Ascending aorta (tissue), 2 donors: ENCODE measurements at places on chromosomes 5 and 9.

DNA sequence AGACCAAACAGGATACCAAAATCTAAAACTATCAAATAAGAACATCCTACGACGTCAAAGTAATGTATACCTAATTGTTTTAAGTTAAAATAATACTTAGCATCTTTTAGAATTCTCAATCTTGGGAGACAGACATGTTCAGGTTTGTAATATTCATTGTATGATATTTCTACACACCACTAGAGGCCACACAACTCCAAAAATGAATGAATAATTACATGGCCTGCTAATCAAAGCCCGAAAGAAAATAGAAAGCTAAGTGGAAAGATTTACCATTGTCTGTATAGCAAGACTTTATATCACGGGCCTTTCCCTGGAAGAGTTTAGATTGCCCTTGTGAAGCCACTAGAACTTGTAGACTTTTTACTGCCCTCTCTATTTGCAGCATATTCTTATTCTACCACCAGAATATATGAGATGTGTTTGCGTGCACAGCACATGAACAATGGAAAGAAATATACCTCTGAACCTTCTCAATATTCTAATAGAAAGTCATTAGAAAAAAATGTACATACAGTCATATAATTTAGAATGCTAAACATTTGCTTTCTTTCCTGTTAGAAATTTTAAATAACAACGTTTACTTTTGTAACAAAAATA is 380.1 kb upstream of the NUDT12 start:
- no peak for DNase-seq

DNA sequence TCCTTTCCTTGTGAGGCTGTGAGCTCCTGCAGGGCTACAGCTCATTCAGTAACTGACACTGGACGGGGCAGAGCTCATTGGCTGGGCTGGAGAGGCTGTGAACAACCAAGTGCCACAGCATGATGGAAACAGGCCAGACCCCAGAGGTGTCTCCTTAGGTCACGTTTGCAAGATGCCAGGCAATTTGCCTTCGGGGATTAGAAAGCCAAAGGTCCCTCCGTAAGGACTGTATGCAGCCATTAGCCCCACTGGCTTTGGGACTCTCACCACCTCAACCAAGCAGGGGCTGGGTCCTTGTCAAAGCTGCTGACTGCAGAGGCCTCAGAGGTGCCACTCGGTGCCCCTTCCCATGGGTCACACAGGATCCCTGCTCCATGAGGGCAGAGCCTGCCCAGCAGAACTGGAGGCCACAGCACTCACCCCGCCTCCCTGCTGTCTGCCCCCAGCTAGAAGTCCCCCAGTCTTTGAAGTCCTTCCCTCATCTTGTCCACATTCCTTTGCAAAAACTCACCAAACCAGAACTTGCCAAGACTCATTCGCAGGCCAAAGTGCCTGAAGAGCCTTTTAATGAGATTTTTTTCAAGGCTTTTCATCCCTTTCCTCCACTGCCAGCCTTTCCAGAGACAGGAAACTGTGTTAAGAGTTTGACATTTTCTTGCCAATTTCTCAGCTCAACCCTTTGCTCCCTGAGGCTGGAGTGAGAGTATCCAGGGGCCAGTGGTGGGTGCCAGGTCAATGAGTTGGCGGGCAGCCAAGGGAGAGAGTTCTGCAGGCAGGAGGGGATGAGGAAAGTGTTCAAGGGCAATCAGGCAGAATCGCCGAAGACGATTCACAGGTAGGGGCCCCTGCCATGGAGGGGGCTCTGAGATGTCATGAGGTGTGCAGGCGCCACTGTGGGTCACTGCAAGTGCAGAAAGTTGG is 39.7 kb upstream of the SLC25A51 start:
- no peak for DNase-seq

DNA sequence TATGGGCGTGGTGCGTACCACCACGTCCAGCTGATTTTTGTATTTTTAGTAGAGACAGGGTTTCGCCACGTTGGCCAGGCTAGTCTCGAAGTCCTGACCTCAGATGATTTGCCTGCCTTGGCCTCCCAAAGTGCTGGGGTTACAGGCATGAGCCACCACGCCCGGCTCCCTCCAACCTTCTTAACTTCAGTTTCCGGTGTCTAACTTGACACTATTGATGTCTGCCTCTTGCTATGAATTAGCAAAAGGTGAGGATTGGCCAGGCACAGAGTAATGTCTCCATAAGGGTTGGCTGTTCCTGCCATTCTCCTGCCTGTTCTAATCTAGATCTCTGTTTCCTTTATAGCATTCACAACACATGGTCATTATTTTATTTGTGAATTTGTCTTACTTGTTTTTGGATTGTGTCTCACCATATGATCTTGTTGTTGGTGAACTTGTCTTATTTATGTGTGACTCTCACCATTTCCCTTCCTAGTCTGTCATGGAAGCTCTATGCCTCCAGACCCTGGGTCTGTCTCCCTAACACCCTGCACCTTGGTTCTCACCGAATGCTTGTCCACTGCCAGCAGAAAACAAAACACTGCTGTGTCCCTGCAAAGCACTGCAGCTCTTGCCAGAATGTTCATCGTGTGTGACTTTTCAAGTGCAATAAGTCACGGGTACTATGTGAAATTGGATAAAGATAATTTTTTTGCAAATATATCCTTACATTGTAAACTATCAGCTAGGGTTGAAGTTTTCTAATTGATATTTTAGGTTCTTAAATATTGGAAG is 26.0 kb downstream of the BASP1 start:
- DNase-seq, result no peak

DNA sequence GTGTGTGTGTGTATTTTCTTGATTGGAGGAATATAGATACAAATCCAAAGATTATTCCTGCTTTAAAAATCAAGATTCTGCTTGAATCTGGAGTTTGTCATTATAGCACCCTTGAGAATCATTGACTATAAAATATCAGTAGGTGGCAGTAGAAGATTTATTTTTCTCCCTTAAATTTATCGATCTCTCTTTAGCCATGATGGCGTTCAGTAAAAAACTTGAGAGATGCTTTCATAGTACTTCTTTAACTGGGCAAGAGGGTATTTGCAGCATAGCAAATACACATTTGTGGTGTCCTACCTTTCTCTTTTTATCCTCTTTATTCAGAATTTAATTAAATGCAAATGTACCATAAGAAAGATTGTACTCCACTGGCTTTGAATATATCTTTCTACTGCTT is 307.7 kb downstream of the ADGRV1 start:
- no peak for DNase-seq

- DNase-seq, result no peak
Measured at GRCh38 chr9:80964914-80965313, 724.4 kb downstream of the TLE1 start.

- DNase-seq, result no peak
Measured at GRCh38 chr5:15752663-15753285, 252.8 kb downstream of the FBXL7 start.

DNA sequence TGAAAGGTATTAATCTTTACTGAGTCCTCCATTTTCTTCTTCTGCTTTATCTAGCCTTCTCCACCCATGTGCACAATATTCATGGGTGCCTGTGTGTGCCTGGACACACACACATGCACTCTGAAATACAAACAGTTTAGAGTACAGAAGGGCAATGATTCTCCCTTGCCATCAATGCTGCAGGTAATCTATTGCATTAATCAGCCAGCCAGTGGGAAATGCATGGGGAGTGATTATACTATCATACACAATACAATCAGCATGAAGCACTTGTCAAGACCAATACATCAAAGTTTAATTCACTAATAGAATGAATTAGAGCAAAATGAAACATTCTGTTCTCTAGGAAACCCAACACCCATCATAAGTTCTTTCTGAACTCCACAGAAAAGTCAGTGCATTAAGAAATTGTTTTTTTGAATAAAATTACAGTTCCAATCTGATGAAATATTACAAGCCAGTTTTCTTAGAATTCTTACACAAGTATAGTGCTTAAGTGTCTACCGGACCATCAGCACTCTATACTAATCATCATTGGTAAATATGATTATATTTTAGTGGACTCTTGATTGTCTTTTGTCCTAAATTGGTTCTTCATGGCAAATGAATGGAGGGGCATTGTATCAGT is 172.2 kb downstream of the ZSWIM6 start:
- DNase-seq, result no peak

DNA sequence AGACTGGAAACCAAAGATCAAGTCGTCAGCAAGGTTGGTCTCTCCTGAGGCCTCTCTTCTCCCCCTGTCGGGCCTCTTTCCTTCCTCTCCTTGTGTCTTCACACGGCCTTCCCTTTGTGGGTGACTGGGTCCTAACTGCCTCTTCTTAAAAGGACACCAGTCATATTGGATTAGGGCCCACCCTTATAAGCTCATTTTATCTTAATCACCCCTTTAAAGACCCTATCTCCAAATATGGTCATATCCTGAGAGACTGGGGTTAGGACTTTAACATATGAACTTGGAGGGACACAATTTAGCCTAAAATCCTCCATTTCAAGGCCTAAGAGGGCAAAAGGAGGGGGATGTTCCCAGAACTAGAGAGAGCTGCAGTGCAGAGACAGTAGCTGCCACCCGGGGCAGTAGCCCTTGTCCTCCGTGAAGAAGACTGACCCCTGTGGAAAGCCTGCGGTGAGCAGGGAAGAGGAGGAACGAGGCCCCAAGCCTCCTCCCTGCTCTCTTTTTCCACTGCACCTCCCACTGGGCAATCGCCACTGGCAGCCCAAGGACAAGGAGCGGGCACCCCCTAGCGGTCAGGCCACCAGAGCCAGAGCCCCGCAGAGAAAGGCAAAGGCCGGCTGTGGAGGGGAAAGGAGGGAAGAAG is 34.9 kb downstream of the CFAP90 start:
- DNase-seq, result peak; percentile 90

- no peak for DNase-seq
Measured at GRCh38 chr9:108743416-108743815, 112.4 kb downstream of the ACTL7B start.

GRCh38 chr9:4700091-4700490 is 20.7 kb downstream of the CDC37L1 start:
- DNase-seq, result no peak

DNA sequence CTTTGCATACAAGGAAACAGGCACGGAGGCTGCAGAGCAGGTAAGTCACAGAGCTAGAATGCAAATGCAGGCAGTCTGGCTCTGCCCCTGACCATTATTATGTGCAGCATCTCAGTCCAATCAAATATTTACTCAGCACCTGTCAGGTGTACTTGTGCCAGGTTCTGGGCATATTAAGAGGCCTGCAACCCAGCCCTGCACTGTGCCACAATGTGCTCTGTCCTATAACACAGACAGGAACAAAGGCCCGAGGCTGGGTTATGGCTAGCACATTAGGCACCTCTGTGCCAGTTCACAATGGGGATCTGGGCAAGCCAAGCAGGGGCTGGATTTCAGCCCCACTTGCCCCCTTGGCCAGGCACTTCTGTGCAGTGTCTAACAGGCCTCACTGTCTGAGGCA is 14.0 kb downstream of the ARL15 start:
- no peak for DNase-seq

DNA sequence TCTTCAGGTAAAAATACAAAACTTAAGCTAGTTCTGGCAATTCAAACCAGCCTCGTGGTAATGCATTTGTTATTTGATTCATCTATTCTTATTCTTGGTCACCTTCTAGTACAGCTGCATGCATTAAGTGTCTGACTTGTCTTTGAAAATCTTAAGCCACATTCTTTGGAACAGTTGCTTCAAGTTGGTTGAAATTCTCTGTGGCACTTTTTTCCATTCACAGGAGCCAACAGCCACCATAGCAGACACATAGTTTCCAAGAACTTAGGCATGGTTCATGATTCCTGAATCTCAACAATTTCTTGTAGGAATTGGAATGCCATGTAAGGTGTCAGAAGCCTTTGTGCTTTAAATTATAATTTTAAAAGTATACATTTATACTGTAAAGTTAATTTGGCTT is 47.4 kb upstream of the MEF2C start:
- no peak for DNase-seq

GRCh38 chr5:80714570-80715298 is 60.0 kb upstream of the DHFR start:
- DNase-seq, result no peak

GRCh38 chr9:80522465-80522864 is 950.7 kb downstream of the TLE4 start:
- no peak for DNase-seq

DNA sequence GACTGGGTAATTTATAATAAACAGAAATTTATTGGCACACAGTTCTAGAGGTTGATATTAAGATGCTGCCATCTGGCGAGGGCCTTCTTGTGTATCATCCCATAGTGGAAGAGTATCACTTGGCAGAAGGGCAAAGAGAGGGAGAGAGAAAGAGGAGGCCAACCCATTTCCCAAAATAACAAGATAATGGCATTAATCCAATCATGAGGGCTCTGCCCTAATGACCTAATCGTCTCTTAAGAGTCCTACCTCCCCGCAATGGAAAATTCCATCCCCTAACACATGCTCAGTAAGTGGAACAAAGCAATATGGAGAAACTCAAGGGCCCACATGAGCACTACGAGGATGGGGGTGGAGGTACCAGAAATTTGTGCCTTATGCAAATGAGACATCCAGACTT is 17.6 kb upstream of the VDAC1 start:
- no peak for DNase-seq

GRCh38 chr9:35490910-35491465 is 1.1 kb downstream of the RUSC2 start:
- DNase-seq, result no peak

GRCh38 chr5:115170134-115170928 is 623 bp upstream of the TRIM36 start:
- DNase-seq, result no peak

DNA sequence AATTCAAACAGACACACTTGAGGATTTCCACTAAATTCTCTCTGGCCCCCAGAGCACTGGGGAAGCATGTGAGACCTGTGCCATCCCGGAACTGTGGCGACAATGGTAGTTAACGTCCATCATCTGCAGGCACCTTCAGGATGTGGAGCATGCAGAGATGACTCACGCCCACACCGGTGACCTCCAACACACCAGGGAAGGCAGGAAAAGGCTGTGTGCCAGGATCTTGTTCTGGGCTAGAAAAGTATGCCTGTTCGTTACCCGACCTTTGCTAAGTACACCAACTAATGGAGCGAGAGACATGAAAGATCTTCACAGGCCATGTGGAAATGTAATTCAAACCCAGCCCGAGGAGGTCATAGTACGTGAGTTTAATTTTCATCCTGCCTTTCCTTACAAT is 208.8 kb downstream of the MELK start:
- DNase-seq, result no peak

DNA sequence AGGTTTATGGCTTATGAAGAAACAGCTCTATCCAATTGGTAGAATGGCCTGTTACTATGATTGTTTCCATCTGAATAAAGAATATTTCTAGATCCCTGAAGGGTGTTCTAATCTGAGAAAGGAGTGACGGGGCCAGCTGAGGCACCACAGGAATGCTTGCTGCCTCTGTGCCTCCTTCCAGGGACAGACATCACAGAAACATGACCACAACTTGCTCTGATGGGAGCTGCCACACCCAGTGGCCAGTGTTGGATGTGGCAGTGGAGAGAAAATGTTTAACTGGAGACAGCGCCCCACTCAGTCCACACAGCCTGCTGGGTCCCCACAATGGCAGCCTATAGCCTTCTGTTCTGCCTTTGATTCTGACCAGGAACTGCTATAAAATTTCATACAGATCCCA is 38.6 kb upstream of the TESK1 start:
- DNase-seq, result no peak

- no peak for DNase-seq
Measured at GRCh38 chr9:110512817-110513216, 66.7 kb downstream of the SVEP1 start.

- no peak for DNase-seq
Measured at GRCh38 chr5:160773646-160774410, 78.2 kb downstream of the ATP10B start.

- DNase-seq, result no peak
Measured at GRCh38 chr5:58491216-58491892, at the start of gene GAPT. Gene GAPT, plus strand, starts transcription at chr5:58491435. Its CDS starts 3,102 bp downstream, at chr5:58494537.

GRCh38 chr9:79667817-79668436 is 96.2 kb downstream of the TLE4 start:
- no peak for DNase-seq
